ENCODE measurements at places on chromosomes 5 and 9. TPM values are rescaled to one million over a fixed set of nuclear protein-coding genes. Genes with fewer than 3 reads are reported as not detected.

DNA sequence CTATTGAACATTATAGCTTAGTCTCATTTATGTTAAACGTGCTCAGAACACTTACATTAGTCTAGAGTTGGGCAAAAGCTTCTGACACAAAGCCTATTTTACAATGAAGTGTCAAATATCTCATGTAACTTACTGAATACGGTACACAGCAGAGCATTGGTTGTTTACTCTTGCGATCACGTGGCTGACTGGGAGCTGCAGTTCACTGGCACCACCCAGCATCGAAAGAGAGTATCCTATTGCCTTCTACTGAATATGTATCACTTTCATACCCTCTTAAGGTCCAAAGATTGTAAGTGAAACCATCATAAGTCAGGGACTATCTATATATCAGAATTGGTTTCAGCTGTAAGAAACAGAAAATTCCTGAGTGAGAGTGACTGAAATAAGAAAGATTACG lies 42.6 kb upstream of the OSMR start:
- H3K36me3 ChIP-seq = no peaks in the 10 kb centered on the region
- H3K27ac ChIP-seq = no peak overlapping the region
- peaks cover 6% of the 10 kb centered on the region for H3K27me3 ChIP-seq
- H3K4me3 ChIP-seq = no peak overlapping the region
- H3K4me1 ChIP-seq = peaks cover 28% of the 10 kb centered on the region

DNA sequence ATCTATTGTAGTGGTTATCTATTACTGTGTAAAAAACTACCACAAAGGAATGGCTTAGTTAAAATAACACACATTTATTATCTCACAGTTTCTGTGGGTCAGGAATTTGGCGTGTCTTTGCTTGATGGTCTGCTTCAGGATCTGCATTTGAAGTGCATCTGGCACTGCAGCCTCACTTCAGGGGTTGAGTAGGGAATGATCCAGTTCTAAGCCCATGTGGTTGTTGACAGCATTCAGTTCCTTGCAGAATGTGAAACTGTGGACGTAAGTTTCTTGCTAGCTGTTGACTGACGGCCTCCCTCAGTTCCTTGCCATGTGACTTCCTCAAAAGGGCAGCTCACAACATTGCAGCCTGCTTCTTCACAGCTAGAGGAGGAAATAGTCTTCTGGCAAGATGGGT lies 2.1 kb upstream of the OGN start:
- H3K4me3 ChIP-seq = no peak overlapping the region
- peaks cover 3% of the 10 kb centered on the region for H3K36me3 ChIP-seq
- H3K27ac ChIP-seq = no peak overlapping the region
- H3K27me3 ChIP-seq = no peaks in the 10 kb centered on the region
- peaks cover 56% of the 10 kb centered on the region for H3K4me1 ChIP-seq

The FOXD4L3 gene
- total RNA-seq = not detected

The PTGDS gene
- total RNA-seq = 123 TPM

DNA sequence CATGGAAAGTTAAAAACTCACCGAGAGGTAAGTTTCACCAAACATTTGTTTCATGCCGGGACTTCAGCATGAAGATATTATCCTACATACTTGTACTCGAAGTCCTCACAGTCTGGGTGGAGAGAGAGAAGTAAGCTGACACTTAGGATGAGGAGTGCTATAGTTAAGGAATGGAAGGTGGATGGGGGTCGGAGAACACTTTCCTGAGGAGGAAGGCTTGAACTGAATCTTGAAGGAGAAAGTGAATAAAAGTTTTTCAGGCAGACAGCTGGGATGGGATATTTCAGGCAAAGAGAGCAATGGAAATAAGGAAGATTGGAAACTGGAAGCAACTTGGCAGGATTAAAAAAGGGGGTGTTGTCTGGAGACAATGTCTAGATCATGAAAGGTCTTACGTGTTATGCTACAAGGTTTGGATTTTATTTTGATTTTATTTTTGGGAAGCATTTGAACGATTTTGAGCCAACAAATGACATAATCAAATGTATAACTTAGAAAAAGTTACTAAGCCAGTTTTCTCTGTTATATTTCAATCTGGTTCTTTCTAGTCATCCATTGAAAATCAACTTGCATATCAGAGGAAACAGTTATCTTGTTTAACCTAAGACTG lies 167.1 kb downstream of the PAM start:
- H3K27ac ChIP-seq = no peak overlapping the region
- H3K4me3 ChIP-seq = no peak overlapping the region
- peaks cover 12% of the 10 kb centered on the region for H3K4me1 ChIP-seq
- H3K36me3 ChIP-seq = peaks cover 16% of the 10 kb centered on the region

Data from osteocyte (in vitro differentiated cells).